Myocyte (in vitro differentiated cells): ENCODE measurements at places on chromosomes 1 and 21. TPM values are rescaled to one million over a fixed set of nuclear protein-coding genes. Genes with fewer than 3 reads are reported as not detected.

SAMSN1 gene
- not detected in 2 replicates for total RNA-seq

FMO5 gene
- total RNA-seq = 0.99 and 2.6 TPM in 2 replicates

TMEM269 gene
- total RNA-seq = 0.03 and 0.05 TPM in 2 replicates

GRCh38 chr1:50295566-50295965 is 127.7 kb downstream of the DMRTA2 start:
- DNase-seq = no peak

DNA sequence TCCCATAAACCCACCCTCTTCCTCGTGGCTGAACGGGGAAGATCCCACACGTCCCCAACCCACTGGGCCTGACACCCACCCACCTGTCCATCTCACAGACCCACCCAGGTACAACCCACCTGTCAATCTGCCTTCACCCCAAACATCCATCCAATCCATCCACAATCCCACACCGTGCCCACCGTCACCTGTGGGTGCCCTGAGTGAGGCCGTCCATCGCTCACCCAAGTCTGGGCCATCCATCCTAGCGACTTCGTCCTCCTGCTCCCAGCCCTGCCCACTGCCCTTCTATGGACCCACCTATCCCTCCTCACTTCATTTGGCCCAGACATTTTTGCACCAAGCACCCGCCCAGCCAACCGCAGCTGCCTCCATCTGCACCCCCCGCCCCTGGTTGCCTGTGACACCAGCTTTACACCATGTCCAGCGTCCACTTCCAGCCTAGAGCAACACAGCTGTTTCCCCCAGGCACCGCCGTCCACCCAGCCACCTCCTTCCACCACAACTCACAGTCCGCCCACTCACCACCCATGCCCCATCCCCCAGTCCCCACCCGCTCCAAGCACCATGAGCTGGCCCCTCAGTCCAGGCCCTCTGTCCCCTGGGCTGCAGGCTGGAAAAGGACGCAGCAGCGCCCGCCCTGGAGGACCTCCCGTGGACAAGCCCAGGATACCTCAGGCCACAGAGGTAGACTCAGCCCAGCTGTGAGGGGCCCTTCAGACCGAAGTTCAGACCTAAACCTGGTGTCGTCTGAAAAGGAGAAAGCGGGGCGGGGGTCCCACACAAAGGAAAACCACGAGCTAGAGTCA is 7.7 kb downstream of the TTLL10 start:
- peak; percentile 52 for DNase-seq
